ENCODE measurements at places on chromosomes 1 and 21.

DNA sequence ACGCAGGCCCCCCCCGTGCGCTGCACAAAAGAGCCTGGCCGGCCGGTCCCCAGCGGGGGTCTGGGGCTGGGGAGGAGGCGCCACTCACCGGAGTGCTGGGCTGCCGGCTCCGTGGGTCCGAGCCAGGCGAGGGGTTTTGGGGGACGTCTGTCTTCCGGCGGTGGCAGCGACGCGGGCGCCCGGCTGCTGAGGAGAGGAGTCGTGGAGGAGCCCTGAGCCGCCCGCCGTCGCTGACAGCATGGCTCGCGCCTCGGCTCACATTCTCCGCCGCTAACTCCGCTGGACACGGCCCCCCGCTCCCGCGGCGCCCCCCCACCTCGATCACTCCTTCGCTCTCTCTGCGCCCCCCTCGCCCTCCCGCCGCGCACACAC lies 649 bp downstream of the AHDC1 start:
- DNase-seq, result no peak

- DNase-seq, result no peak
Measured at GRCh38 chr1:205049479-205049878, 6.5 kb downstream of the CNTN2 start.

- peak; percentile 82 for DNase-seq
Measured at GRCh38 chr1:206507284-206508129, at the start of gene RASSF5. Gene RASSF5 (plus strand): TSS chr1:206507531. CDS start chr1:206507603, 72 bp downstream.

GRCh38 chr1:58768971-58769808 lies 14.7 kb downstream of the JUN start:
- DNase-seq, result no peak

GRCh38 chr1:150268340-150268704 lies 494 bp downstream of the APH1A start:
- DNase-seq, result peak; percentile 25

DNA sequence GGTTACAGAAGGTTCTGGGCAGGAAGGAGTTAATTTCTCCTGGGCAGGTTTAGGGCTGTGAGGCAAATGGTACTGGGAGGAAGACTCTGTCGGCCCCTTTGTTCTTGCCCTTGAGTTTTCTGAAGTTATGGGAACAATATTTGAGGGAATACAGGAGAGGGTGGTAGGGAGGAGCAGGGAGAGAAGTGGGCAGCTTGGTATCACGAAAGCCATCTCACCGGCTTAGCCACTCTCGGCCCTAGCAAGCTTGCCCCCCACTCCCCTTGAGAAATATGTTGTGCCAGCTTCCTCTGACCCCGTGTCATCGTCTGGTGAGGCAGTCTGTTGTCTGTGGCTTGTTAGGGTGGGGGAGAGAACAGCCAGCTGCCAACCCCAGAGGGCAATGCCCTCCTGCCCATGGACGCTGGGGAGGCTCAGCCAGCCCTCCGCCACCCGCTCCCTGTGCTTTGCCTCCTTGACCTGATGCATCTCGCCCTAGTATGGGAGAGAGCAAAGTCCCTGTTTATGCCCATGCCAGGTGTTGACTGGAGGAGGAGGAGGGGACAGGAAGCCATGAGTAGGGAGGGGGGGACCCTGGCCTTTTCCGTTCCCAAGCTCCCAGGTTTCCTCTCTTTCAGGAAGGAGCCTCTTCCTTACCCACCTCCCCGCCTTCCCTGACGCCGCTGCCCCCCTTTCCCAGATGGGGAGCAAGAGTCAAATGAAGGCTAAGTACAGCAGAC lies 1.2 kb downstream of the EFNA1 start:
- no peak for DNase-seq

DNA sequence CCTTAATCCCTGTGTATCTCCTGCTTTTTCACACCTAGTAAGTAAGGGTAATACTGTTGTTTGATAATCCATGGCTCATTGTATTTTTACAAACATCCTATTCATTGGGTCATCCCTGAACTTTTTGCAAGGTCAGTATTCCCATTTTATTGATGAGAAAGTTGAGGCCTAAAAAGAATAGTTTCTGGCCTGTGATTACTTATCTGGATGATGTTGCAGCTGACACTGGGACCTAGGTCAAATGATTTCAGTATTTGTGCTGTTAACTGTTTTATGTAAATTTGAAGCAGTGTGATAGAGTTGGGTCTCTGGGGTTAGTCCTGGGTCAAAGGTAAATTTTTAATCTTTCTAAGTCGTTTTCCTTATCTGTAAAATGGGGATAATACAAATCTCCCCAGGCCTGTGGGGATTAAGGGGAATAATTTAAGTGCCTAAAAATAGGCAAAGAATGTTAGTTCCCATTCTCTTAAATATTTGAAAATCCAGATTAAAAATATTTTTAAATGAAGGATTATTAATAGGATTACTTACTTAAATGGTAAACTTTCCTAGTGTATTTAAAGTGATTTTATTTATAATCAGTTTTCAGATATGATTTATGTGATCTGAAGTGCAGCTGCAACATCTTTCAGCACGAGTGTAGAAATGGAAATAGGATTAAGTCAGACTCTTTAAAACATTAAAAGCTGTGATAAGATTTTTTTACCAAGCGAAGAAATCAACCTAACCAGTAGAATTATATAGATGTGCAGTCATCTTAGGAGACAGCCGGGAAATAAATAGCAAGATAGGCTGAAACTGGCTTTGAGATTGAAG lies 4.3 kb downstream of the PPP2R5A start:
- DNase-seq, result no peak

DNA sequence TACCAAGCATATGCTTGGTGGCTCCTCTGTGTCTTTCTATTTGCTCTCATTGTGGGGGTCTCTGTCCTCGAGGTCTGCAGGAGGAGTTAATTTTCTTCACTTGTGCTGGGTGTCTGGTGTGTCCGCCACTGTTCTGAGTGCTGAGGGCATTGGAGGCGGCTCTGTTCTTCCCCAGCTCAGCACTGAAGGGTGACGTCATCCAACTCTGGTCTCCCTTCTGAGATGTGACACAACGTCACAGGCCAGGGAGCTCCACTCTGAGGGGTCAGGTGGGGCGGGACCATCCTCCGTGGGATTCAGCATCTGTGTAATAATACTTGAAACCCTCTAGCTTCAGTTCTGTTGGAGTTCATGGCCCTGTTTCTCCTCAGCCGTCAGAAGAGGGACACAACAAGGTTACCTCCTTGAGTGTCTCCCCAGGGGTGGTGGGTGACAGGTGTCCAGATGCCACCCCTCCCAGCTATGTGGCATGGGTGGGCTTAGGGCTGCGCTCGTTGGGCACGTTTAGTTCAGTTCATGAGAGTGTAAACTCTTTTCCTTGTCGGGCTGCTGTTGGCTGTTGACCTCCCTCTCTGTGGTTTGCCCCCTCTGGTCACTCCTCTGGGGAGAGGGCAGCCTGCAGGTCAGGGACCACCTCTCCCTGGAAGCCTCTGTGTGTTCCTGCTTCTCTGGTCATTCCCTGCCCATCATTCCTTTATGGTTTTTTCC lies 3.1 kb downstream of the IBA57 start:
- DNase-seq, result no peak

- DNase-seq, result no peak
Measured at GRCh38 chr1:205963352-205964155, 20.3 kb upstream of the SLC26A9 start.

GRCh38 chr1:192401825-192402224 lies 85.0 kb downstream of the RGS21 start:
- no peak for DNase-seq

- DNase-seq, result no peak
Measured at GRCh38 chr1:12369258-12369657, 139.4 kb downstream of the VPS13D start.

DNA sequence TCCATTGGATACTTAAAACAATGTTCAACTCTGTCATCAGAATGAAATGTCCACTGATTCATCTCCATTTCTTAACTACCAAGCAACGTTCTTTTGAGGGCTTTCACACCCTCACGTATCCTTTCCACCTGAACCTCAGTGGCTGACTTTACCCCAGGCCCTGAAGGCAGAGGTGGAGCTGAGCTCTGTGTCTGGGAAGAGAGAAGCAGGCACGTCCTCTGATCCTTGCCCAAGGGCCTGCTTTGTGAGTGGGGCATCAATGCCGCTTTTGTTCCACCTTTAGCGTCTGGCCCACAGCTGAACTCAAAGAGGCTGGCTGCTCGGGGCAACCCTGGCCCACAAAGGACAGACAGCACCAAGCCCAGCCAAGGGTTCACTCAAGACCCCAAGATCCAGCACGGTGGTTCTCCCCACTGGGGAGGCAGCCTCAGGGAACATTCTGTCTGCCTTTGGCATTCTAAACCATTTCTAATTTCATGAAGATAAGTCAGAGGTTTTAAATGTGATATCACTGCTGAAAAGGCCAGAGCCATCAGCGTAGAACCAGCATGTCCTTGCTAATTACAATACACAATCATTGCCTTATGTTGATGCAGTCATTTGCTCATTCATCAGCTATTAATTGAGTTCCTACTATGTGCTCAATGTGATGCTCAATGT lies 126.0 kb upstream of the UBE2U start:
- no peak for DNase-seq

DNA sequence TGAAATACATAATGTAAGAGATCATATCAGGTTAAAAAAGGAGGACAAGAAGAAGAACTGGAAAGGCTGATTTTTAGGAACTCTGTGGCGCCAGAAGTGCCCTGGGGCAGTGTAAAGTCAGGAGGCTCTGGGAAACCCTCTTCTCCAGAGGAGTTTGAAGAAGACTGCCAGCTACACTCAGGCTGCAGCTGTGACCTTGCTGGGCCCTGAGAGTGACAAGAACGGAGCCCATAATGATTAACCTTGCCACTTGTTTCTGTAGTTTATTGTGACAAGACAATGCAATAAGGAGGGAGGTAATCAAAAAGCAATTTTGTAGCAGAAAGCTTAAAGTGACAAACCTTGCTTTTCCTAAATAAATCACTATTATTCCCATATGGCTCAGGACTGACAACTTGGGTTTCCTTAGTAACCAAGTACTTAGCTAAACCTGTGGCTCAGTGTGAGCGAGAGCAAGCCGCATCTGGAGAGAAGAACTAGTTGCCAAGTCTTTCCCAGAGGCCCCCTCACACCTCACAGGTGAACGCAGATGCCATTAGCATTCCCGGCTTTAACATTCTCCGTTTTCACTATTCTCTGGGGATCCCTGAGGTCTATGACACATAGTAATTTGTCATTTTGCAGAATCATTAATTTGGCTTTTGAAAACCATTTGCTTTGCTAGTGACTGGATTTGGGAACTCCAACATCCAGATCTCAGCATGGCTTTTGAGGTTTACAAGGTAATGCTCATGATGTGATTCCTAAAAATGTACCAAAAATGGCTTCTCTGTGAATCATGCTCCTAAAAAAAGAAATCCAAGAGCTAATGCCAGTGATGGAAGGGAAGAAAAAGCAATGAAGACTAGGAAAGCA lies 115.9 kb downstream of the OMA1 start:
- no peak for DNase-seq

- DNase-seq, result no peak
Measured at GRCh38 chr1:167502719-167503462, 15.4 kb downstream of the CD247 start.

GRCh38 chr1:110471131-110471530 lies 20.2 kb downstream of the PROK1 start:
- DNase-seq, result no peak

GRCh38 chr1:165452336-165453130 lies 7.6 kb upstream of the RXRG start:
- no peak for DNase-seq

DNA sequence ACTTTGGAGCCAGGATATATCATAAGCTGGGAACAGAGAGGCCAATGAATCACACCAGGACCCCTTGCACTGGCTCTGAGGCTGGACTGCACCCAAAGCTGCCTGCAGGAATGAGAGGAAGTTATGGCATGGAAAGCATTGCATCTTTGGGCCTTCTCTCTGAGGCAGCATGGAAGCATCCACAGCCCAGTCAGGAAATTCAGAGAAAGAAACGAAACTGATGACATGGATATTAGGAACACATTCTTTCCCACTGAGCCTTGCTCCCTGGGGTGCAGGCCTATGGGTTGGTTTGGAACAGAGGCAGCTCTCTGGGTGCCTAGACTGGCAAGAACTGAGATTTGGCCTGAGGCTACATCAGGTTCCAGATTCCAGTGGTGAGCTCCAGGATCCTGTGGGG lies 98.6 kb downstream of the NGF start:
- no peak for DNase-seq

DNA sequence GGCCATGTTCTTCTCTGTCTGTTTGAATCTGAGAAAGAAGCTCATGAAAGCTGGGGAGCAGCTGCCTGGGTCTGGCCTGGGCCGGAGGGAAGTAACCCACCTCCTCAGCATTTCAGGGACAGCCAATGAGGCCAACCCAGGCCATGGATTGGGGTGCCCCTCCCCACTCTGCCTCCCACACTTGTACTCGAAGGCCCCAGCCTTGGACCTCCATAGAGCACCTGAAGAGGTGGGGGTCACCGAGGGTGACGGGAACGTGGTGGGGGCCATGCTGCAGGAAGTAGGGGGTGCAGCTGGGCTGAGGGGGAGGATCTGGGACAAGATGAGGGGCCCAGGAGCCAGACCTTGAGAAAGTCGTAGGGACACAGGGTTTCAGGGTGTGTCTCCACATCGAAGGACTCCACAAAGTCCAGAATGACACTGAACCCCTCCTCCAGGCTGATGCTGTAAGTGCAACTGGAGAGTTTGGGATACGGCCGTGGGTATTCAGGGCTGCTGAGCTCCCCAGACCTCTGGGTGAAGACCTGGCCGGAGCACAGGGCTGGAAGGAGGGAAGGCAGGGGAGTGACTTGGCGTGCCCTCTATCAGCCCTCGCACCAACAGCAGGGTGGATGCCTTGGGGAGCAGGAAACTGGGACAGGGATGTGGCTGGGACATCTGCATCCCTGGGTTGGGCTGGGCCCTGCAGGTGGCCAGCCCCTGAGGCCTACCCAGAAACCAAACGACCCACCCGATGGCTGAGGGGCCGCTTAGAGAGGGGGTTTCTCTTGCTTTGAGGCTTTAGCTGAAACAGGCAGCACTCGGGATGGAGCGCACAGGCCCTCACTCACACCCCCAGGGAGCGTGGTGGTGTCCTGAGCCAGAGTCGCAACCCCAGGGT lies 3.8 kb downstream of the MASP2 start:
- no peak for DNase-seq

DNA sequence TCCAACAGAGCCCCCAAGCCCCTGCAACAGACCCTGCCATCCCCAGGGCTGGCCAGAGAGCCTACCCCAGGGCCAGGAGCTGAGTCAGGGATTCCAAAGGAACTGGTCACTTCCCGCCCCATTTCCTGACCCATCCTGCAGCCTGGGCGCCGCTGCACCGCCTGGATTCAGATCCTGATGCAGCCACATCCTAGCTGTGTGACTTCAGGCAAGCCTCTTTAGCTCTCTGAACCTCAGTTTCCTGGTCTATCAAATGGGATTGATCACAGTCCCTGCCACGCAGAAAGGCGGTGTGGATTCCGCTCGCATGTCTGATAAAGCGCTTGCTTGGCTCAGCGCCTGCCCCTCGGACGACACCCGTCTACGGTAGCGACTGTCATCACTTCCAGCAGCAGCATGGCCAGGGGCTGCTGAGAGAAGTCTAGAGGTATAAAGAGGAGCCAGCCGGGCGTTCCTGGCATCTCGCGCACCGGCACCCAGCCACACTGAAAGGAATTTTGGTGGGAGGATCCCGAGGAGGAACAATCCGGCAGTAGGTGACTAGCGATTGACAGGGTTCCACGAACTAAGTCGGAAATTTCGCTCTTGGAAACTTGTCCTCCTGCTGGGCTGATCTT lies 10.1 kb downstream of the EPHA2 start:
- DNase-seq, result no peak

Measured in T-helper 2 cell treated with Interferon-gamma antibody and Interleukin-4, amounts not matched to agents 5 μg/mL and 100 μg/mL, for 36 hours (primary cell).